ENCODE measurements at places on chromosomes 16 and 17. TPM values are rescaled to one million over a fixed set of nuclear protein-coding genes. Genes with fewer than 3 reads are reported as not detected.
A peak's percentile ranks its signal among the peaks of the same experiment; 100 is the strongest.

Gene ADAD2
- total RNA-seq: not detected

DNA sequence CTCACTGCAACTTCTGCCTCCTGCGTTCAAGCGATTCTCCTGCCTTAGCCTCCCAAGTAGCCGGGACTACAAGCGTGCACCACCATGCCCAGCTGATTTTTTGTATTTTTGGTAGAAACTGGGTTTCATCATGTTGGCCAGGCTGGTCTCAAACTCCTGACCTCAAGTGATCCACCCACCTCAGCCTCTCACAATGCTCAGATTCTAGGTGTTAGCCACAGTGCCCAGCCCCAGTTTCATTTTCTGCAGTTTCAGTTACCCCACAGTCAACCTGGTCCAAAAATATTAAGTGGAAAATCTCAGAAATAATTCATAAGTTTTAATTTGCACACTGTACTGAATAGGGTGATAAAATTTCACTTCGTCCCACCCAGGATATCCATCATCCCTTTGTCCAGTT is 28.7 kb downstream of the KNOP1 start:
- no peak for DNase-seq

Gene HOXB4
- 0.38 TPM for total RNA-seq

Gene CACNG3
- not detected for total RNA-seq

Gene ABCC6
- total RNA-seq: 2.2 TPM

GRCh38 chr16:88773812-88774291 is 11.2 kb downstream of the PIEZO1 start:
- no peak for DNase-seq

DNA sequence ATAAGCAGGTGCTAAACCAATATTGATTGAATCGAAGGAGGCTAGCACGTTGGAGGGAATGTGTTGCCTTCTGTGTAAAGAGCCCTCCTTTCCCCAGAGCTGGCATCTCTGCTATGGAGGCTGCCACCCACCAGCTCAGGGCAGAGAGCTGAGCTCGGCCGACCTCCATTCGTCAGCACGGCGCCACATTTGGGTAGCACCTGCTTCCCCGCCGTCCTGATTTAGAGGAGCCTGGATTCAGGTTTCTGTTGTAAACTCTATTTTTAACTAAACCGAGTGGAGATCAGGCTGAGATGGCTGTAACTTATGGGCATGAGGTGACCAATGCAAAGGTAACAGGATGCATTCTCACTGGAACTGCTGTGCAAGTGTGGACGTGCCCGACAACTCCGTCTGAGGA is 172.5 kb downstream of the CCDC182 start:
- DNase-seq: no peak

DNA sequence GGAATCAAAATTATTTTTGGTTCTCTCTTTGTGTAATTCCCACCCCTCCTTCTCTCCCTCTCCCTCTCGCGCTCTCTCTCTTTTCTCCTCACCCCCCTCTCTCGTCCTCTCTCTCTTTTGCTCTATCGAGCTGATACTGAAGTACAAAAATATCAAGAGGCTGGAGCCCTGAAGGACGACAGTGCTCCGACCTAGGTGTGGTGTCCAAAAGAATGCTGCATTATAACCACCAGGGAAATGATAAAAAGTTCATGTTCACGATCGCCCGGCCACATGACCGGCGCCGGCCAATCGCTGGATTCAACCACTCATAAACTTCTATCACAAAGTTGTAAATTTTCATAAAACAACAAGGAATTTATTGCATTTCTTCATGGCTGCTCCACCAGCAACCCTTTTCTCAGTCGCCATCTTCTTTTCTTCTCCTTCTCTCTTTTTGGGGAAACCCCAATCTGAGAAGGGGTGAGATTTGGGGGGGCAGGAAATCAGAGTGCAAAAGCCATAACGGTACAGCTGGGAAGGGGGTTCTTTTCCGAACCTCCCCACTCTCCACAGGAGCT is at the start of gene HOXB6:
Gene HOXB6, minus strand, starts transcription at position 217 of the 560 bp plus-strand sequence. CDS start 6,836 bp downstream, outside the sequence.
- DNase-seq: no peak

GRCh38 chr16:79800016-79800608 is 199.6 kb upstream of the MAF start:
- no peak for DNase-seq

Gene TRAPPC1
- 118 TPM for total RNA-seq

DNA sequence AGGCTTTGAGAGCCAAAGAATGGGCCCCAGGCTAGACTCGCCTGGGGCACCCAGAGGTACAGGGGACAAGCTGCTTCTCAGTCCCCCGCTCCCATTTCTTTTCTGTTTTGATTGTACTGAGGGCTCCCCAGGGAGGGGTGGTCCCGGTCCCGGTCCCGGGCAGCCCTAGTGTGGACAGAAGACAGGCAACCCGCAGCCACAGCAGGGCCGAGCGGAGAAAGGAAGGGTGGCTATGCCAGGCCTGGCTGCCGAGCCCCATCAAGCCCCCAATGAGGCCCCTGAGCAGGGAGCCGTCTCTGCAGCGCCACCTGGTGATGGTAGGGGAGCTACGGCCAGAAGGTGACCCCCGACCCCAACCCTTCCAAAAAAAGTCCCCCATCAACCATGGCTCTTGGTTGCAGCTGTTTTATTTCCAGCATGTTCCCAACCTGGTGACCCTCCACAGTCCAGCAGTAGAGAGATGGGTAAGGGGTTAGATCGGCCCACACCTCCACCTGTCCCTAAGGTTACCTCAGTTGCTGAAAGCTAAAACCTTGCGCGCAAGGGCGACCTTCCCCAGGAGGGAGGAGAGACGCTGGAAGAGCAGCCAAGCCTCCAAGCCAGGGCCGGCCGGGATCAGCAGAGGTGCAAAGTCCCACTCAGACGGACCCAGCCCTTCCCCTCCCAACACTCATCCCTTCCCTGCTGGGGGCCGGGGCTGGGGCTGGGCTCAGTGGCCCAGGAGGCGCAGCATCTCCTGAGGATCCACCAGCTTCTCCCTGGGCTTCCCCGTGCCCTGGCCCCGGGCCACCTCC is 2.6 kb upstream of the GRIN2C start:
- peak; percentile 86 for DNase-seq

- DNase-seq: no peak
Observed at GRCh38 chr17:28173031-28173561, 130.6 kb downstream of the NLK start.

DNA sequence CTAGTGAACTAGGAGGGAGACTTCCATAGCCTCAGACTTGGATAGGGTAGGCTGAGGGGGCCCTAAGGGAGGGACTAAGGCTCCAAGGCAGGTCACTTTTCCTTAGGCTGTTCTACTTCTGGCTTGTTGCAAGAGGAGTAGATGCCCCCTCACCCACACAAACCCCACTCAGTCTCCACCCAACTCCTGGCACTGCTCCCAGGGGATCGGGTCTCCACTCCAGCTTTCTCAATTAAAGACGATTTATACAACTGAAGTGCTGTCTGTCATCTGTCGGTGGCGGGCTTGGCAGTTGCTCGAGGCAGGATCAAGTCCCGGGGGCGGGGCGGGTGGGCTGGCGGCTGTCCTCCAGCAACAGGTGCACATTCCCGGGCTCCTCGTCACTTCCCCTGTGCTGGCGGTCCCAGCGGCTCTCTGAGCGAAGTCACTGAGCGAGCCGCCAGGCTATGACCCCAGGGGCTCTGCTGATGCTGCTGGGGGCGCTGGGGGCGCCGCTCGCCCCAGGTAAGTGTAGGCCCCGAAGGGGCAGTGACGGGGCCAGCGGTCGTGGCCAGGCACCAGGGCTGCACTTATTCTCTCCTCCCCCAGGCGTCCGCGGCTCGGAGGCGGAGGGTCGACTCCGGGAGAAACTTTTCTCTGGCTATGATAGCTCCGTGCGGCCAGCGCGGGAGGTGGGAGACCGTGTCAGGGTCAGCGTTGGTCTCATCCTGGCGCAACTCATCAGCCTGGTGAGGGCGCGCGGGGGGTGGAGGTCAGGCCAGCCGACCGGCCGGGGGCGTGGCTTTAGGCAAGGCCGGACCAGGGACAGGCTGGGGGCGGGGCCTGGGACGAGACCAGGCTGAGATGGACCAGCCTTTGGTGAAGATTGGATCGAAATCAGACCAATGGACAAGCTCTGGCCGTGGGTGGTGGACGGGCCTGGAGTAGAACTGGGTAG is at the start of gene CHRNB1:
Gene CHRNB1, plus strand, starts transcription at position 380 of the 937 bp plus-strand sequence. Its CDS starts 67 bp downstream, at position 447.
- peak; percentile 93 for DNase-seq

- DNase-seq: no peak
Observed at GRCh38 chr17:40556884-40557414, 8.3 kb downstream of the CCR7 start.

Gene MEOX1
- 11.1 TPM for total RNA-seq

- DNase-seq: no peak
Observed at GRCh38 chr17:43834106-43834505, 1.2 kb upstream of the MPP3 start.

- peak; percentile 39 for DNase-seq
Observed at GRCh38 chr16:89826531-89827382, 1.5 kb upstream of the SPIRE2 start.

GRCh38 chr17:21689604-21690003 is 2.7 kb upstream of the KCNJ18 start:
- DNase-seq: peak; percentile 66

DNA sequence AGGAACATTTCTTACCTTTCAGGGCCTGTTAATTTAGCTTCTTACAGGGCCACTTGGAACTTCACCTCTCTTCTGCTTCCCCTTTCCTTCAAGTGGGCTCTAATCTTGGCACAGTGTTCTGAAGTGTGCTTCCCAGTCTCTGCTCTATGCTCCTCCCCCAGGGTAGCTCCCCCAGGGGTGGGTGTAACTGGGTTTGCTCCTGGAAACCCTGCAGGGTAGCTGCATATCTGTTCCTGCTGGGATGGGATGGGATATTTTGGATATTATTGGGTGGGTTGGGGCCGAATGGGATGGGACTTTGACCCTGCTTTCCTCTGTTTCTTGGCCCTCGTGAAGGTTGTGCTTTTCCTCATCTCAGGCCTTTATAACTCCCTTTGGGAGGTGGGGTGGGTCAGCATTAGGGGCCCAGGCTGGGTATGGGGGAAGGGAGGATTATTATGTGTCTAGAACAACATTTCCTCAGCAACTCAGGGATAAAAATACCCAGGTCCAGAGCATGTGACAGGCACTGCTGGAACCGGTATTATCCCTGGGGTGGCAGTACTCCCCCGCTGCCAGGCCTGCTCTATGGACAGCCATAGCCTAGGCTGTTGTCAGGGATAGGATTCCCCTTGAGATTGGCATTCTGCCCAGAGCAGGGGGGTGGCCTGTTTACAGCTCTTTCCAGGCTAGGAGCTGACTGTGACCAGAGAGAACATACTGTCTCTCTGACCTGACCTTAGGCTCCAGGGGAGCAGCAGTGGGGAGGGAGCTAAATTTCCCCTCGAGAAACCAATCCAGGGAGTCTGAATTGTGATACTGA is 5.0 kb downstream of the NFE2L1 start:
- peak; percentile 80 for DNase-seq

- DNase-seq: no peak
Observed at GRCh38 chr17:75625813-75626486, 7.3 kb upstream of the SMIM5 start.

DNA sequence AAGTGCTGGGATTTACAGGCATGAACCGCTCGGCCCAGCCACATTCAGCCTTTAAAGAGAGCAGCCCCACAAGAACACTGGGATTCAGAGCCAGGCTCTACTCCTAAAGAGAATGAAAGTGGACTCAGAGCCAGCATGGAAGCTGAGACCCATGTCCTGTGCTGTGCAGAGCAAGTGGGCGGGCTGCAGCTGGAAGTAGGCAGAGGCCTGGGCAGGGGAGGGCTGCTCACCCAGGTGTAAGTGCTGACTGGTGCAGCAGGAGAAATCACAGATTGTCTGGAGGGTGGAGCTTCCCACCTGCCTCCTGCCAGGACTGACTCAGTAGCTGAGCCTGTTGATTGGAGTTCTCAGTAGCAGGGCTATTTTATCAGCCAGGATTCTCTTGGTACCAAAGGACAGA is 178.7 kb downstream of the KATNIP start:
- no peak for DNase-seq

DNA sequence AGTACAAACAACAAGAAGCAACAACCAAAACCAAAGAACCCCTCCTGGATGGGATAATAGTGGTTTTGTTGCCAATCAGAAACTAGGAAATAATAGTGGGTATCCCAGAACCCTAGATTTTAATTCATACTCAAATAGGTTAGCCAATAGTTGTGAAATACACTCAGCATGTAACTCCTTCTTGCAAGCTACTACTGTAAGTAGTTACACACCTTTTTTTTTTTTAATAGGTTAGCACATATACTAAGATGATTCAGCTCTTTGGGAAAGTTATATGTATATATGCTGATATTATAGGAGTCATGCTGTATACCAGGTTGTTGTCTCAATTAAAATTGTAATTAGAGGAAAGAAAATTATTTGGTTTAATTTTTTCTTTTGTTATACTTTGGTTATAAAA is 92.5 kb upstream of the HAS3 start:
- no peak for DNase-seq

- no peak for DNase-seq
Observed at GRCh38 chr17:51229889-51230288, 30.0 kb downstream of the MBTD1 start.

Gene KRT17
- total RNA-seq: not detected

Gene CCL17
- not detected for total RNA-seq

GRCh38 chr17:28661635-28662526 is at the start of the genes SDF2 and SUPT6H:
Gene SDF2 (minus strand): TSS chr17:28661906. CDS start chr17:28661876, 30 bp downstream.
Gene SUPT6H (plus strand): TSS chr17:28662205. CDS start chr17:28673402, 11,197 bp downstream.
- DNase-seq: peak; percentile 93

- DNase-seq: no peak
Observed at GRCh38 chr17:61423967-61424649, 24.5 kb downstream of the TBX2 start.

GRCh38 chr16:50612849-50613198 is 64.6 kb downstream of the NKD1 start:
- DNase-seq: peak; percentile 0

DNA sequence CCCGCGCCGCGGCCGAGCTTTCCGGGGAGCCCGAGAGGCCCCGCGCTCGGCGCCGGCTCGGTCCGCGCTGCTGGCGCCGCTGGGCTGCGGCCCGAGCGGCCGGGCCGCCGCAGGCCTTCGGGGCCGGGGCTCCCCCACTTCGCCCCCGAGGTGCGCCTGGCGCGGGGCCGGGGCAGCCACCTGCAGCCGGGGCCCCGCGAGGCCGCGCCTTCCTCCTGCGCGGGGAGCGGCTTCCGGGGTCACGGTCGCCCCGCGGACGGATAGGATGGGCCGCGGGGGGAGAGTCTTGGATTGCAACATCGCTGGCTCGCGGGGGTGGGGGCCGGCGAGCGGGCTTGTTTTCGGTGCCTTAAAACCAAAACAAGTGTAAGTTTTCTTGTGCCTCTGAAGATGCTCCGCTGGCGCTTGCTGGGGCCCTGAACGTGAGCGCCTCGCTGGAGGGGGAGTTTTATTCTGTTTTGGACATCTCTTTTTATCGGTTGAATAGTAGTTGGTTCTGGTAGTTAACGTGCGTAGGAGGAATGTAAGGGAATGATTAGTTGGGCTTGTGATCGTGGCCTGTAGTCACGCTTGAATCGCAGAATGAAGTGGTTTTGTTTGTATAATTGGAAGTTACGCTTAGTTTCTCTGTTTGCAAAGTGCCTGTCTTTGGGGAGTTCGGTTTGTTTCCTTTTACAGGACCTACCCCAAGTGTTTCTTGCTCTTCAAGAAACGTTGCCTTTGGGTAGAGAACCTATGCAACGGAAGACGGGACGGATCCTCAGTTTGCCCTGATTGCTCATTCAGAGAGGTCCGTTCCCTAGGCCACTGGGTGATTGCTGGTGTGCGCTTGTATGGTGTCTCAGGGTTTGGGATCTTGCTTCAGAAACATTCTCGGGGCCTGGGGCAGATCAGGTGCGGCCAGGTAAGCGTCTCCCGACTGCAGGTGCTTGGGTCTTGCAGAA is 724 bp downstream of the UBE2I start:
- no peak for DNase-seq

Measured in Right ventricle myocardium inferior (tissue), 1 donor.